Activated CD8-positive, alpha-beta memory T cell treated with anti-CD3 and anti-CD28 coated beads, Interleukin-2, amount 50 U/mL, for 48 hours (primary cell): ENCODE measurements at places on chromosomes 7 and 10.

GRCh38 chr7:90892213-90892612, 296.1 kb downstream of the CDK14 start:
- no peak for DNase-seq

DNA sequence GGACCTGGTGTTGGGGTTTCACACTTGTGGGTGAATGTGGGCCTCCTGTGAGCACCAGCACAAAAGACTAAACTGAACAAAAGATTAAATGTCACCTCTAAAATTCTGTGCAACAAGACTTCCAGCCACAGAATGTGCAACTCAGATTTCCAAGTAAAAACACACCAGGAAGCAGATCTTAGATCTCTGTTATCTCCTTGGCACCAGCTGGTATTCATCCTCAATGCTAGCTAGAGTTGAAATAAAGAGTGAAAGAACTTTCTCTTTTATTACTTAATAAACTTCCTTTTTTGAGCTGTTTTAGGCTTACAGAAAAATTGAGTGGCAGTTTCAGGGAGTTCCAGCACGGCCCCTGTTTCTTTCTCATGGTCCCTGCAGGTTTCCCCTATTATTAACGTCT, 40.2 kb downstream of the EGFR start:
- DNase-seq, result no peak

DNA sequence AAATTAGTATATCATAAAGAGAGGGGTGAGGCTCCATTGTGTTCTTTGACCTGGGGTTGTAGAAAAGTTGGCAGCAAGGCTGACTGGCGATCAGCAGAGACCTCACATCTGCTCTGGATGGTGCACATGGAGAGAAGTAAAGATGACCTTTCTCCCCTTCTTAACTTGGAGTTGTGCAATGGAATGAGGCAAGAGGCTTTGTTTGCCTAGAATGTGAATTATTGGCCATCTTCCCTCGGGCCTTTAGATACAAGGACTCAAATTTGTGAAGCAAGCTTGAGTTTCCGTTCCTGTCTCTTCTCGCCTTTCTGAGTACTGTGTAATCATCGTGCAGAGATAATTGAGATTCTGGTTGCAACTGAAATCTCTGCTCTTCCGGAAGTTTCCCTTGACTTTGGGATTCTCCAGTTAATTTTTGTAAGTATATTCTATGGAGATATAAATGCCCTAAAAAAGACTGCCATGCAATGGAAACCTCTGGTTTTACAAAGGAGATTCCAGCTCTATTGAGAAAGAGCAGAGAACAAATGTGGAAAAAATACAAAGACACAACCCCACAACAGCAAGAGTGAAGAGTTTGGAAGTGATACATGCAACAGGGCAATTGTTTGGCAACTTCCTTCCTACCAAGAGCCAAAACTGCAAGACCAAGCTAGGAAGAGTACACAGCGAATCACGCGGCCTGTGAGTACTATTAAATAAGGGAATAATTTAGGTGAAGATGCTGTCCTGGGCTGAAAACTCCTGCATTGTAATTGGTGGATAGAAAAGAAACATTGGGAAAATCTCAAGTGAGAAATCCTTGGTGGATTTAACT, 542.3 kb upstream of the NRP1 start:
- no peak for DNase-seq

DNA sequence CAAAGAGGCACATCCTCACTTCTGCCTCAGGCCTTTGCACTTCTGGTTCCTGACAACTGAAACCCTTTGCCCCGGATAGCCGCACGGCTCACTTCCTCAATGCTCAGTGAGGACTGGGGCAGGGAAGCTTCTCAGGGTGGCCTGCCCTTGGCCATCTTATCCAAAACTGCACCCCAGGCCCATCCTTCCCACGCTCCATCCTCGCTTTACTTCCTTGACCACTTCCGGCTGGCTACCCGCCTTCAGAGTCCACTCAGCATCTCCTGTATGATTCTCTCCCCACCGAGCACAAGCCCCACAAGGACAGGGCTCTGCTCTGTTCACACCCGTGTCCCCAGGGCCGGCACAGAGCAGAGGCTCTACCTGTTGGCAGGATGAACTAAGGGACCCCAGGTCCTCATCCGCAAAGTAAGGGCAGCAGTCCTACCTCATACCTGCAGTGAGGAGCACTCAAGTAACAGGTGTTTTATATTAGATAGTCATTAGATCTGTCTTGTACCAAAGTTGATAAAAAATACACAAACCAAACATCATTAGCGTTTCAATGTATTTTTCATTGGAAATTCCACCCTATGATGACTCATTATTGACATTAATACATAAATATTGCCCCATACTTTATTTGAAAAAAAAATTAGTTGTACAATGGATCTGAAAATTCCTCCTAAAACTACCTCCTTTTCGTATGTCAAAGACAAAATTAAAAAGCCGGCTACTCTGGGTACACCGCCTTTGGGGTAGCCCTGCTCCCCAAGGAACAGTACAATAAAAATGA, 35.0 kb downstream of the GNA12 start:
- DNase-seq, result no peak

- DNase-seq, result no peak
These were observed 126.1 kb downstream of the ADARB2 start for GRCh38 chr10:1610986-1611770.

DNA sequence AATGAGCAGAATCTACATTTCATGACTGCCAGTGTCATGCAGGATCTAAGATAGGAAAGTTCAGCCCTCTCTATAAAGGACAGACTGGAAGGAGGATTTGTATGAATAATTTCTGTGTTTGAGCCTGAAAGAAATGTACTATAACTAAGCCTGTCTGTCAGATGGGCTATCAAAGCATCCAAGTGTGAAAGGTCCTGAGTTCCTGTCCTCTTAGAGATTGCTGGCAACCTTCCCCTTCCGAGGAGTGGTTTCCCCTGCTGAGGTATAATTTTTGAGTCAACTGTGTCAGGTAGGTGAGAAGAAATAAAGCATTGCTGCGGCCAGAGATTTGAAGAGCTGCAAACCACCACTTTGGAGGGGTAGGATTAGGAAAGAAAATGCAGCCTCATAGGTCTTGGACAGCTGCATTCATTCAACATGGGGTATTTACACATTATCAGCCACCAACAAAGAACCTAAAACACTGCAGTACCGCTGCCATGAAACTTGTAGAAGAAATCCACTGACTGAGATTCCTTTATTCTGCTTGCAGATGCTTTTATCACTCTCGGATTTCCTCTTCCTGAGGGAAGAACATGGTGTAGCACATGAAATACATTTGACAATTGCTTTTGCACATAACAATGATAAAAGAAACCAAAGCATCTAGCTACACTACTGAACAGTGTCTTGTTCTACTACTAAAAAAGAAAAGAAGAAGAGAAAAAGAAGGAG, 189.1 kb downstream of the DGKI start:
- DNase-seq, result no peak

DNA sequence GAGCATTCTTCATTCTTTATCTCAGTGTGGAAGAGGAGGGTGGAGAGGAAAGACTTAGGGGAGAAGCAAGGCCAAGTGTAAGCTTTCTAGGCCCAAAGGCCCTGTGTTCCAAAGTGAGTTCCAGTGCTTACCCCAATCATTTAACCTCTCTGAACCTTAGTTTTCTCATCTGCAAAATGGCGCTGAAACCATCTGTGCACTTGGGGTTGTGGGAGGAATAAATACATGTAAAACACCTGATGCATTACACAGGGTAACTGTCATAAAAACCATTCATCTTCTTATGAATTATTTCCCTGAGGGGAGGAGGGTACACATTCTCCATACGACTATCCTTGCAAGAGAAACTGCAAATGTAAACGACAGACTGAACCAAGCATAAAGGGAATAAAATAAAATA, 19.0 kb downstream of the PIK3AP1 start:
- DNase-seq, result no peak

DNA sequence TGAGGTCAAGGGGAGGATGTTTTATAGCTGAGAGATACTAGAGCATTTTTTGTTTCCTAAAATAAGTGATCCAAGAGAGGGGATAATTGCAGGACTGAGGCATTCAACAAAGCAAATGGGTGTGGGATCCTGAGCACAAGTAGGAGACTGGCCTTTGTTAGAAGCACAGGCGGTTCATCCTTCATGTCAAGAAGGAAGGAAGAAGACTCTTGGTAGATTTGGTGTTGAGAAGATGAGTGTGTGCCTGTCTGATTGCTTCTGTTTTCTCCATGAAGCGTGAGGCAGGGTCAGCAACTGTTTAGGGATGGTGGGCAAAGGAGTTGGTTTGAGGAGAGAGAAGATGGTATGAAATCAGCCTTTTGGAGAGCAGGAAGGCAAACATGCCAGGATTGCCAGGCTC, 27.6 kb downstream of the STRIP2 start:
- no peak for DNase-seq

GRCh38 chr10:95832216-95833041, 75.3 kb upstream of the CC2D2B start:
- DNase-seq, result no peak

DNA sequence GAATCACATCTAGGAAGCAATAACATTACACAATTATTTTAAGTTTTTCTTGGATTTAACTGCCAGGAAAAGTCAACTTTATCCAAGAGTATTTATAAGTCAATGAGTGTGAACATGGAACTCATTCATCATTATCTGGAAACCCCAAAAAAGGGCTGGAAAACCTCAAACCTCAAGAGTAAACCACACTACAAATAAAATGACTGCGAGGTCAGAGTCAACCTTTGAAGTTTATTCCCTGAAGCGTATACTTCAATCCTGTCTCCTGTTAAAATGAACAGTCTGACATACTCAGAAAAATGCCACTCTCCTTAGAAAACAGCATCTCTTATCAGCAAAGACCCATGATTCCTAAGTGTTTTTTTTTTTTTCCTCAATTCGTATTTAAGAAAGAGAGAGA, 86.5 kb downstream of the RELN start:
- no peak for DNase-seq

DNA sequence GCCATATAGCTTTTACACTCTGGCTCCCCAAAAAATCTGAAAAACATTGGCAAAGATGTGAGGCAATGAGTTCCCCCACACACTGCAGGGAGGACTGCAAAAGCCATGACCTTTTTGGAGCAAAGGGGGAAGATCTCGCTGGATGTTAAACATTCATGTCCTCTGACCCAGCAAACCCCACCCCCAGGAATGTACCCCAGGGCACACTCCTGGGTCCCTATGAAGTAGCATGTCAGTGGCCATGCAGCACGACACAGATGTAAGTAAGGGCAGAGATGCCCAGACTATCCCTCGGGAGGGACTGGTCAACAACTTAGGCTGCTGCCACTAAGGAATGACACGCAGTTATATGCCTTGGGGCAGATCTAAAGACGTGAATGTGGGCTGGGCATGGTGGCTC, 100.6 kb downstream of the DLG5 start:
- no peak for DNase-seq

- DNase-seq, result no peak
These were observed 639.0 kb downstream of the IPMK start for GRCh38 chr10:57628592-57629284.

GRCh38 chr10:102770108-102770482, 26.3 kb downstream of the WBP1L start:
- no peak for DNase-seq
